Effector memory CD8-positive, alpha-beta T cell (primary cell): ENCODE measurements at places on chromosomes 3 and 15.

DNA sequence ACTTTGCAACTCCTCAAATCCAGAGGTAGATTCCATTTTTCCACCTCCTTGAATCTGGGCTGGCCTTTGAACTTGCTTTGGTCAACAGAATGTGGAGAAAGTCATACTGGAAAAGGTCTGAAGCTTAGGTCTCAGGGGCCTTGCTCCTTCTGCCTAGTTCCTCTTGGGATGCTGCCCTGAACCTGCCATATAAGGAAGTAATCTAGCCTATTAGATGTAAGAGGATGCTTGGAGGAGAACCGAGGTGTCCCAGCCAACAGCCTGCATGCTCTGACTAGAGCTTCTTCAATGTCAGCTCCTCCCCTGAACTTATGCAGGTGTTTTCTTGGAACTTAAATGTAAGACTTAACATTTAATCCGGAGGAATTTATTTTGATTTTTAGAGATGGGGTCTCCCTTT lies 2.0 kb upstream of the TMED3 start:
- DNase-seq, result no peak

- DNase-seq, result no peak
Observed at GRCh38 chr15:80168421-80168820, 15.6 kb downstream of the FAH start.

- DNase-seq, result no peak
Observed at GRCh38 chr3:178083906-178084866, 452.1 kb upstream of the KCNMB2 start.

DNA sequence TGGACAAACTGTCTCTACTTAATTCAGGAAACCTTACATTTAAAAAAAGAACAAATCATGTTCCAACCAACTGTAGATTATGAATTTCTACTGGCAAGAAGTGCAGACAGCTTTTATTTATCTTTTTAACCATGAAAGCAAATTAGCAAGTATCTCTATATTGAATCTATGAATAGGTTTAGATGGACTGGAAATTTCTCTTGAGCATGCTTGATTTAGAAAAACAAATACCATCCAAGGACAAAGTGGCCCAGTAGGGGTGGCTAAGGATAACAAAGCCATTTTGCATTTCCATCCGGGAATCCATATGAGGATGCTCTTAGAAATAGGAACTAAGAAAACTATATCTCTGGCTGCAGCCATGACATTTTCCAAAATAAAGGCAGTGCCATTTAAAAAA lies 150.6 kb downstream of the KCNMB2 start:
- no peak for DNase-seq

- DNase-seq, result no peak
Observed at GRCh38 chr15:56261854-56262509, 18.3 kb upstream of the RFX7 start.

DNA sequence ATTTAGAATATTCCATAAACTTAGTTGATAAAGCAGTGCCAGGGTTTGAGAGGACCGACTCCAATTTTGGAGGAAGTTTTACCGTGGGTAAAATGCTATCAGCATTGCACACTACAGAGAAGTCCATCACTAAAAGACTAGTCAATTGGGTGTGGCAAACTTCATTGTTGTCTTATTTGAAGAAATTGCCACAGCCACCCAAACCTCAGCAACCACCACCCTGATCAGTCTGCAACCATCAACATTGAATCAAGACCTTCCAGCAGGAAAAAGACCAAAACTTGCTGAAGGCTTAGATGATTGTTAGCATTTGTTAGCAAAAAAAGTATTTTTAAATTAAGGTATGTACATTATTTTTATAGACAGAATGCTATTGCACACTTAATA lies 60.5 kb downstream of the KLF13 start:
- DNase-seq, result no peak

- DNase-seq, result no peak
Observed at GRCh38 chr15:101153801-101154656, 97.8 kb downstream of the CHSY1 start.

DNA sequence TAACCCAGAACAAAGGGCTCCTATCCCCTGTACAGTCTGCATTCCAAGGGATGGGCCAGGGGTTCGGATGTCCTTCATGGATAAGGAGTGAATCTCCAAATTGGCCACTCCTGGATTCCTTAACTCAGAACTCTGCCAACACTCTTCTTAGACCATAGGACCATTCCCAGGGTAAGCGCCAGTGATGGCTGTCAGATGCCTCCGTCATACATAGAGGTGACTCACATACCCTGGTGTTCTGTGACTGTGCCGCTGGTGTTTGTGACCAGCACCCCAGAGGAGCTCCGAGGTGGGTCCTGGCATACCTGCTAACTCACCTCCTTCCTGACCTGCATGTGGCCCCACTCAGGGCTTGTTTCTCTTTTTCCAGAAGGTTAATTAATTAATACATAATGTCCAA lies 134.7 kb downstream of the KLF13 start:
- no peak for DNase-seq
